Activated CD8-positive, alpha-beta memory T cell treated with anti-CD3 and anti-CD28 coated beads for 1 hour (primary cell): ENCODE measurements at places on chromosomes 4 and X.
A peak's percentile ranks its signal among the peaks of the same experiment; 100 is the strongest.

DNA sequence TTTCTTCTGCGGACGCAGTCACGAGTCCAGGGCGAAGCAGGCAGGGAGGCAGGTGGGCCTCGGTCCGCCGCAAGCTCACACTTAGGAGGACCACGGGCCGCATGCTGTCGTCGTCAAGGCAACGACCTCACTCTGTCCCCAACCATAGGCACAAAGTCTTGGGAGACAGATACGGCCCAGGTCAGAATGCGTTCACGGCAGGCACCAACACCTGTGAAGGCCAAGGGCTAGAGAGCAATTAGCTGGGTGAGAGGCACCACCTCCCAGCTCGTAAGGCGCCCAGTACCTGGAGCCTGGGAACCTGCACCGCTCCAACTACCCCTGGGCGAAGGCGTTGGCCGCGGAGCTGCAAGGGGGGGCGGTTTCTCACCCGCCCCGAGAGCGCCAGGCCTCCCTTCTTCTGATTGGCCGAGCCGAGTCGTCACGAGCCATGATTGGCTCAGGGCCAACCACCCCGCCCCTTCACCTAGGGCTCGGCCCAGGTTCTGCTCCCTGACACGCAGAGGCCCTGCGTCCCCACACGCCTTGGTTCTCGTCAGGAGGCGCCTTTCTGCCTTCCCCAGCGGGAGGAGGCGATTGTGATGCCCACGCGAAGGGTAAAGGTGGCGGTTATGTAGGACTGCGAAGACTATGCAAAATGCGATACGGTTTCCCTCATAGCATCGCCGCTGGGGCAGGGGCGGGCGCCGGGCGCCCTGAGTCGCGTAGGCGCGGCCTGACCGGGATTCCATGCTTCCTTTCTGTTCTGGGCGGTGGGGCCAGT lies at the start of gene CDKL2:
CDKL2 (minus strand) TSS at position 355 of the 763 bp plus-strand sequence. CDS start 4,540 bp downstream, outside the sequence.
- DNase-seq: peak; percentile 85

- DNase-seq: no peak
Observed at GRCh38 chr4:36348403-36348938, 67.1 kb downstream of the DTHD1 start.

GRCh38 chr4:117623326-117623725 lies 411.0 kb upstream of the NDST3 start:
- no peak for DNase-seq

- no peak for DNase-seq
Observed at GRCh38 chr4:3262208-3263052, 13.5 kb downstream of the MSANTD1 start.

DNA sequence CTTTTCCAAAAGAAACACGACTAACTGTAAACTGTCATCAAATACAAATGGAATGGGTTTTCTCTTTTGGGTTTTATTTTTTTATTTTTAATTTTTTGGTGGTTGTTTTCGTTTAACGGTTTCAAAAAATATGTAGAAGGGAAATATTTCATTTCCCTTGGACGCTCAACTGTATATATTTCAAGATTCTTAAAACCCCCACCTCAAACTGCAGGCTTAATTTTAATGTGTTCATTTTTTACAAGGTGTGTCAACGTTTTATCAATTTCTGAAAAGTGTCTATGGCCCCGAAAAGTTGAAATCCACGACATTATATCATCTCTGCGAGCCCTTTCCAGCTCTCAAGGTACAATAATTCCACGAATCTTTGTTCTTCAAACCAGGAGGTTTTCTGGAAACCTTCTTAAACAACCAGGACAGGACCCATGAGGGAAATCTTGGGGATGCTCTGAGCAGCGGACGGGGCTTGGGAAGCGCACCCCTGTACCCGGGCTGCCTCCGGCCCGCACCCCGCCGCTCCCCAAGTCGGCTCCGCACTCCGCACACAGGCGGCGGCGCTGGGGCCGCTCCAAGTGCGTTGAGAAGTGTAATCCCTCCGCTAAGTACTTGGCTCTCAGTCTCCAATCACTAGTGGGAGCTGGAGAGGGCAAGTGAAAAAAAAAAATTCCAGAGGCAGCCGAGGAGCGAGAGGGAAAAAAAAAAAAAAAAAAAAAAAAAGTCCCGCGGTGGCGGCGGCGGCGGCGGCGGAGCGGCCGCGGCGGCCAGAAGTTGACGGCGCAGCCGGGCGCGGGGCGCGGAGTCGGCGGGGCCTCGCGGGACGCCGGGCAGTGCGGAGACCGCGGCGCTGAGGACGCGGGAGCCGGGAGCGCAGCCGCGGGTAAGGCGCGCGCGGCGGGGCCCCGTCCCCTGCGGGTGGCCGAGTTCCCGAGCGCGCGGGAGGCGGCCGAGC lies at the start of gene BMPR1B:
BMPR1B (plus strand) TSS at position 764 of the 949 bp plus-strand sequence. CDS start 346,470 bp downstream, outside the sequence.
- no peak for DNase-seq

- DNase-seq: no peak
Observed at GRCh38 chr4:19386786-19387185, 864.9 kb upstream of the SLIT2 start.

GRCh38 chrX:38664285-38664684 lies 102.9 kb downstream of the TSPAN7 start:
- no peak for DNase-seq

GRCh38 chr4:83219344-83220331 lies 65.0 kb downstream of the COQ2 start:
- no peak for DNase-seq

DNA sequence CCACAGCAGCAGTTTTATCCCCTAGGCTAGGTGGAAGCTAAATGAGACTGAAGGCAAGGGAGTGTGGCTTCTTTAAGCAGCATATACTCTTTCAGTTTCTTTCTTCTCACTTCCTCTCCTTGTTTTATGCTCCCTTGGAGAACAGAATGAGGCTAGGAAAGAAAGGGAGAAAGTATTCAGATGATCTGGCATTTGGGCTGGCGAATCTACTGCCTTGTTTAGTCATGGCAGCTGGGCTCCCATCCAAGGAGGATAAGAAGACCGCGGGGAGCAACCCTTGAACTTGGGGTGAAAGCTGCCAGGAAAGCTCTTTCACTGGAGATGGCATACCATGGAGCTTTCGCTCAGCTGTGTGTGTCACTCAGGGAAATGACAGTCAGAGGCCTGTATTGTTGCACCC lies 72.1 kb downstream of the ARHGEF38 start:
- DNase-seq: no peak

DNA sequence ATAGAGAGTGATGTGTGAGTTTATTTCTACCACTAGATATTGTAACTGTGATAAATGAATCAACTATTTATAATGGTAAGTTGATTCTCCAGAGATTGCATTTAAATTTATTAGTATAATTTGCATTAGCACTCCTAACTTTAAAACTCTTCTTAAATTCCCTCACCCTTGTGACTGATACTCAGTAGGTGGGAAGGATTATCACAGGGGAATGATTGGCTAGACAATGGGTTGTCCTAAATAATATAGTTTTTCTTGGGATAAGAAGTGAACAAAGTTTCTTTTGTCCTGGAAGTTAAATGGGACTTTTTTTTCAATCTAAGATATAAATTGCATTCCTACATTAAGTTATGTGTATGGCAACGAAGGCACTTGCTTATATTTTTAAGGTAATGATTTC lies 169.2 kb upstream of the PITX2 start:
- no peak for DNase-seq

- no peak for DNase-seq
Observed at GRCh38 chrX:12885508-12885907, 18.6 kb downstream of the TLR7 start.

DNA sequence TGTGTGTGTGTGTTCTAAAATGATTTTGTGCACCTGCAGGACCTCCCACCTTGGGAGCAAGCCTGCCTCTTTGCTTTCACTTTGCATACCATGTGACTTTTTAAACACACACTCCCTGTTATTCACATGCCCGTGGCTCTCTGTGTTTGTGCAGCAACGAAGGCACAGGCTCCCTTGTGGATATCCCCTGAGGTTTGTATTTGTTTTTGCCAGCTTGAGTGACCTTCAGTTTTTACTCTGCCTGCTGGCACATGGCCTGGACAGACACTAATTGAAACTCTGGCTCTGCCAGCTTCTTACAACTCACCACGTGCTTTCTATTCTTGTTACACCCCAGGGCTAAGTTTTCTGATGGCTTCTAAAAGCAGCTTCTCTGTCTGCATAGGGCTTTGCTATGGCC lies 885.8 kb downstream of the SH3BGRL start:
- DNase-seq: no peak

GRCh38 chr4:54780149-54780495 lies 122.4 kb downstream of the KIT start:
- DNase-seq: no peak

- no peak for DNase-seq
Observed at GRCh38 chr4:83449009-83449408, 6.6 kb downstream of the HELQ start.

DNA sequence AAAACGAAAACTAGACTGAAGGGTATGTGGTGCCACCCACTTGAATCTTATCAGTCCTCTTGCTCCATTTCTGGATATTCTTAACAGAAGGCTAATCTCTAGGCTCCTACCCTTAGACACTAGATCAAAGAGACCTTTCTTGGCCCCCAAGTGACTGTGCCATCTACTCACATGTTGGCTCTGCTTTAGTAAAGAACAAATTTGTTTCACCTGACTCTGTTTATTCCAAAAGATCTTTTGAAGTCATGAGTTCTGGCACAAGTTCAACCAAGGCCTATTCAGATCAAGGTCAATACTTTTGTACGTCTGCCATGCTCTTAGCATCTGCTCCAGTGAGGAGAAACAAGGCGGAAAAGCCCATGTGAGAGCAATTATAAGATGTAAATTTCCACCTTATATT lies 37.3 kb downstream of the MAGEB17 start:
- DNase-seq: no peak

- no peak for DNase-seq
Observed at GRCh38 chr4:2933566-2934076, 29.6 kb downstream of the NOP14 start.

DNA sequence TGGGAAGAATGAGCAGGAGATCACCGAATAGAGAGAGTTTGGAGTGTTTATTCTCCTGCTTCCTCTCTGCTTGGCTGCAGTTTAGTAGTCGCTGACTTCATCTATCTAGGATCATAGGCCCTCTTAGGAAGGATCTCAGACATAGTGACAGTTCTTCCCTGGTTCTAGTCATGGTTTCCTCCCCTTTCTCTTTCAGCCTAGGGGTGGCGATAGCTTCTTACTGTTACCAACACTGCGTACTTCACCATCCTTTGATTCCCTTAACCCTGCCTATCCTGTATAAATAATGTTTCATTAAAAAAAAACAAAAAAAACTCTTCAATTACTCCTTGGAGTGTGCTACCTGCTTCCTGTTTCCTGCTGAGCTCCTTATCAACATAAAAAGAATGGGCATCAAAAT lies 103.8 kb downstream of the DDX53 start:
- DNase-seq: no peak

DNA sequence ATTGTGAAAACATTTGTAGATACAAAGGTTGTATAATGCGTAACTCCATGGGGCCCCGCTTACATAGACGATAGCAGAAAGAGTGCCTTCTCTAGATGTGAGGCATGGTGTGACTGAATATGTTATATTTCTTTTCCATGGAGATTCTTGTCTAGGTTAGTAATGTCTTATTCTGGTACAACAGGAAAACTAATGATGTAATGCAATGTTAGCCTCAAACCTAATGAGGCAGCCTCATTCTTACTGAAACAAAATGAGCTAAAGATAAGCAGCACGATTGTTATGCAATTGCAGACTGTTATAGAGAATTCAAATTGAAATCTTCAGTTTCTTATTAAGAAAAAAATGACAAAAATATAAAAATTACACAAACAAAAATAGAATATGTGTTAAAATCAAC lies 171.1 kb upstream of the ANKRD50 start:
- DNase-seq: no peak

DNA sequence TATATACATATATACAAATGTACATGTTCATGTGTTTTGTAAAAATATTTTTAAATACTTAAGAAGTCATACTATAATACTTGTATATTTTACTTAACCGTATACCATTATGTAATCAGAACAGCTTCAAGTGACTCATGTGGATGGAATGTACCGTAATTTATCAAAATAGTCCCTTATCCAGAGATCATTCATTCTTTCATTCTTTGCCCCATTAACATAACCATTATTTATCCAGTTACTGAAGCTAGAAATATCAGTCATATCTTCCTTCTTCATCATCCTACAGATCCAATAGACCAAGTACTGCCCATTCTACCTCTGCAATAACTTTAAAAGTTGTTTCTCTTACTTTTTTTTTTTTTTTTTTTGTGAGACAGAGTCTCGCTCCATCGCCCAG lies 164.2 kb downstream of the MAB21L2 start:
- no peak for DNase-seq

DNA sequence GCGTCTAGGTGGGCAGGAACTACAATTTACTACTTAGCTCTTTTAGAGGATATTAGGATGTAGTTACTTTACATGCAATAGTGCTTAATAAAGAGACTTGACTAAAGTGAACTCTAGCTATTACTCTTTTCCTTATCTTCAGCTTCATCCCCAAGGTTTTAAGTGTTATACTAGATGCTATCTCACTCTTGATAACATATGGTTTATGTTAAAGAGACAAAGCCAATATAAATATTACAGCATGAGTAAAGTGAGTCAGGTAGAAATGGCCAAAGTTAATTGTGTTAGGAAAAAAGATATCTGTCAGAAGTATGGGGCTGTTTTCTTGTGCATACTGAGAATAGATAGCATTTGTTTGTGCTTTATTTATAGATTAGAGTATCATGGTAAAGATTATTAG lies 80.5 kb downstream of the STAG2 start:
- DNase-seq: no peak
